ENCODE measurements at places on chromosomes 7 and 10. TPM values are rescaled to one million over a fixed set of nuclear protein-coding genes. Genes with fewer than 3 reads are reported as not detected.

GNAI1 gene
- total RNA-seq, result 56.4 TPM

CCL26 gene
- total RNA-seq, result 1.7 TPM

GIMAP7 gene
- total RNA-seq, result not detected

PILRA gene
- 0.12 TPM for total RNA-seq

RAMP3 gene
- total RNA-seq, result not detected

LRWD1 gene
- total RNA-seq, result 35.4 TPM

PIP gene
- total RNA-seq, result not detected

COL13A1 gene
- total RNA-seq, result 35.9 TPM

DMBT1 gene
- total RNA-seq, result under 0.01 TPM

NRG3 gene
- not detected for total RNA-seq

RSBN1L gene
- 24.9 TPM for total RNA-seq

SPDYE2B gene
- not detected for total RNA-seq

ATOH7 gene
- total RNA-seq, result not detected

TEX47 gene
- total RNA-seq, result not detected

C7orf57 gene
- not detected for total RNA-seq
